ENCODE measurements at places on chromosomes 2 and 18.

- no peak for DNase-seq
Measured at GRCh38 chr2:68018727-68019126, 44.1 kb downstream of the C1D start.

DNA sequence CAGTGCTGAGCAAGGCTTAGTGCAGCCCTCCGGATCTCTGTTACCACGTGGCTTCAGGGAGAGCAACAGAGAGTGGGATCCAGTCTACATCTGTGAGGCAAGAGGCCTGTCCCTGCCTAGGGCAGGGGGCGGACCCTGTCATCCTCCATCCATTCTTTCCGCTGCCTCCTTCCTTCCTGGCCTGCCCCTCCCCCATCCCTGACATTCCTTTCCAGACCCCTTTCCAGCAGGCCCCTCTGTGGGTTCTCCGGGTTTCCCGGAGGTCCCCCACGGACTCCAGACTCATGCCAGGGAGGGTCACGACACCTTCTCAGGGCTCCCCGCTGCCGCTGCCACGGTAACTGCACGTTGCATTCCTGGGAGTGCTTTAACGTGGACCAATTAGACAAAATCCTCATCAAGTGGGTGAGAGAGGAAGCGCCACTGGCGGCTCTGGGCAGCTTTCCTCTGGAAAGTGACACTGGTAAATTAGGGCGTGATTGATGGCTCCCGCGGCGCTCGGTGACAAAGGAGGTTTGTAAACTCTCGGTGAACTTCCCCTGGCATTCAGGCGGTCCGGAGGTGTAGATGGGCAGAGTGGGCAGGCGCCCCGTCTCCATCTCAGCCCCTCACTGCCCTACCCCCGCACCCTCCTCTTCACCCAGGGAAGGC is 11.4 kb downstream of the ATOH8 start:
- DNase-seq, result no peak

GRCh38 chr18:64714086-64714485 is 565.2 kb upstream of the LINC00305 start:
- DNase-seq, result no peak

DNA sequence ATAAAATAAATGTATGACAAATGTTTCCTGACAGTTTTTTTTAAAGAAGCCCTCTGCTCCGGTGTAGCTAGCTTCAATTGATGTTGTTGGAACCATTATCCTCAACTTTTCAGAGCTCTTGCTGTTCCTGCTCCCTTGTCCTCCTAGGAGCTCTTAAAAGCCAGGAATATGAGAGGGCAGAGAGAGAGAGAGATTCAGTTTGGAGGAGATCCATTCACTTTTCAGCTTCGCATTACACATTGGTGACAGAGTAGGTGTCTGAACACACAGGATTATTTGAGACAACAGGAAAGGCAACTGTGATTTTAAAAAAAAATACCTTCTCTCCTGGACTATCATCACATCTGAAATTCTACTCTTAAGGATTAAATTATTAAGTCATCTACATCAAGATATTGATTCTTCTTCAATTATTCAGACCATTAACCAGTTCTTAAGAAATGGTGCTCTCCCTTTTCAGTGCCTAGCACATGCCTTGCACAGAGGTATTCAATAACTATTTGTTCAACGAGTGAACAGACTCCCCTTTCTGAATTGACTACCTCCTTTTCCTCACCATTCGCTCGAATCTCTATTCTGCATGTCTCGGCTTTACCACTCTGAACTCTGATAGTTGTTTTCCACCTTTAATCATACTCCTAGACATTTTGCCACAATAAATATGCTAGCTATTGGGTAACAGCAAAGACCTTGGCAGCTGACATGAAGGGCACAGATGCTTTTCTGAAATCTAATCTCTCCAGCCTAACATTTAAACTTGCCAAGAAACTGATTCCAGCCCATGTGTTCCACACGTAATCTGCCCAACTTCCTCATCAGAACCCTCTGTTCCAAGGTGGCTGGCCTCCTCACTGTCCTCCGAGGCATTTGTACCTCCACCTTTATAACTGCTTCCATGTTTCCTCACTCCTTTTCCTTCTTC is 28.6 kb upstream of the SLC35F5 start:
- no peak for DNase-seq

GRCh38 chr2:99480390-99480789 is 9.4 kb downstream of the REV1 start:
- DNase-seq, result no peak

GRCh38 chr2:22355816-22356433 is 1029.1 kb upstream of the KLHL29 start:
- DNase-seq, result peak; percentile 9

- no peak for DNase-seq
Measured at GRCh38 chr2:119405151-119405550, 26.5 kb upstream of the TMEM37 start.

GRCh38 chr2:1496359-1496821 is 83.1 kb downstream of the TPO start:
- no peak for DNase-seq

DNA sequence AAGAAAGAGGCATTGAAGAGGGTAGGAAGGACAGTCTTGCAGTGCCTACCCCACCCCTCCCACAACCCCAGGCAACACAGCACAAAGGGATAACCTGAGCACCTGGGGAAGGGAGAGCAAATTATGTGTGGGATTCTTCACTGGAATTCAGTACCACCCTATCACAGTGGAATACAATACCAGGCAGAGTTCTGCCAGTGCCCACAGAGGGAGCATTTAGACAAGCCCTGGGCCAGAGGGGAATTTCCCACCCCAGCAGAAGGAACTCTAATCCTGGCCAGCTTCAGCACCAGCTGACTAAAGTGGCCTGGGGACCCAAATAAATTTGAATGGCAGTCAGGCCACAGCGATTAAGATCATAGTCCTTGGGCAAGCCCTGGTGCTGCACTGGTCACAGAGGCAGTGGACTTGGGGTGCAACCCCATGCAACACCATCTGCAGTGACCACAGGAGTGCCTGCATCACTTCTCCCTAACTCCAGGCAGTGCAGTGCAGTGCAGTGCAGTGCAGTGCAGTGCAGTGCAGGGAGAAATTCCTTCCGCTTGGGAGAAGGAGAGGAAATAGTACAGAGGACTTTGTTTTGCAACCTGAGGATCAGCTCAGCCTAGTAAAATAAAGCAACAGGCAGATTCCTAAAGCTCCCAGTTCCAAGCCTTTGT is 147.8 kb upstream of the SRD5A2 start:
- DNase-seq, result no peak

GRCh38 chr2:98453083-98453482 is 8.4 kb downstream of the INPP4A start:
- no peak for DNase-seq

DNA sequence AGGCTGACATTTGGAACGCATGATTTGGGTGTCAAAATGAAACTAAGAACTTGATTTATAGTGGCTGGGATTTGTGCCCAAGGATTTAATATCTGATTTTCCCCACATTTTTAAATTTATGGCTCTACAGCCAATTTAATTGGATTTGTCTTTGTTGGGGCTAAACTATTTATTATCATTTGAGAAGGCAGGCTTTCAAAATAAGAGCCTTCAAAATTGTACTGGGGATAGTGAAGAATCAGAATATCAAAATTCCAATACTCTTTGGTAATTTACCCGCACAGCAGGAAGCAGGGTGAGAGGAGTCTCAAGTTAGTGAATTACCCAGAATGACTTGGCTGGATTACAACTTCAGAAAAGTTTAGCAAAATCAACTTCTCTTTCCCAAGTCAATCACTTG is 278.1 kb downstream of the LRATD1 start:
- DNase-seq, result no peak

DNA sequence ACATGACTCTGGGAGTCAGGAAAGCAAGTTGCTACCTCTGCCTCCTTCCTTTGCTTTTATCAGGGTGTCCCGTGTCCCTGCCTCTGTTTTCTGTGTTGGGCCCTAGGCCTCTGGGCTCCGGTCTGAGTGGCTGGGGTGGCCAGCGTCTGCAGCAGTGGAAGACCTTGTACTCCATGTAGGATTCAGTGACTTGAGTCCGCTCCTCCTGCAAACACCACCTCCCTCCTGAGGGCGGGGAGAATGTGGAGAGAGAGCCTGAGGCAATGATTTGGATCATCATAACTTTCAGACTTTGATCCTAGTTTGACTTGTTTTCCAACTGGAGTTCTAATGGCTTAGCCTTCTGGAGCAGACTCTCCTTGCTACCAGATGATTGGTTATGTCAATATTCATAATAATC is 30.8 kb downstream of the ATP6V1C2 start:
- no peak for DNase-seq

GRCh38 chr2:86035883-86036668 is 69.6 kb downstream of the POLR1A start:
- peak; percentile 17 for DNase-seq

- DNase-seq, result no peak
Measured at GRCh38 chr2:98281607-98282006, 64.6 kb upstream of the CNGA3 start.

- DNase-seq, result no peak
Measured at GRCh38 chr18:57843386-57843785, 40.3 kb upstream of the ATP8B1 start.

DNA sequence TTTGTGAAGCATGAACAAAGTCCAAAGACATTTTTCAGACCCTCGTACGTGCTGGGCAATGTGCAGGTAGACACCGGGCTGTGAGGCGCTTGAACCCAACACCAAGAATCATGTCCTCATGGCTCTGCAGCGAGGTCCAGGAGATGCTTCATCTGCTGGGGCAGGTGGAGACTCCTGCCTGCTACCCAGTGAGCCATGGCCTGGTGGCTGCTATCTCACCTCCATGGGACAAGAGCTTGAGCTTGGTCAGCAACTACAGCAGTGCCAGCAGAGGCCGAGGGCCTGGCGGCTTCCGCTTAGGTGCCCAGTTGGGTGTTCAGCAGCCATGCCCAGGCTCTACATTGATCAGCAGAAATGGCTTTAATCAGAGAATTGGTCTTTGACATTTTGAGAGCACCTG is 281.0 kb upstream of the HS6ST1 start:
- no peak for DNase-seq

GRCh38 chr2:238267341-238267710 is 21.1 kb downstream of the PER2 start:
- DNase-seq, result no peak

- DNase-seq, result no peak
Measured at GRCh38 chr2:72080286-72081145, 67.1 kb downstream of the CYP26B1 start.

DNA sequence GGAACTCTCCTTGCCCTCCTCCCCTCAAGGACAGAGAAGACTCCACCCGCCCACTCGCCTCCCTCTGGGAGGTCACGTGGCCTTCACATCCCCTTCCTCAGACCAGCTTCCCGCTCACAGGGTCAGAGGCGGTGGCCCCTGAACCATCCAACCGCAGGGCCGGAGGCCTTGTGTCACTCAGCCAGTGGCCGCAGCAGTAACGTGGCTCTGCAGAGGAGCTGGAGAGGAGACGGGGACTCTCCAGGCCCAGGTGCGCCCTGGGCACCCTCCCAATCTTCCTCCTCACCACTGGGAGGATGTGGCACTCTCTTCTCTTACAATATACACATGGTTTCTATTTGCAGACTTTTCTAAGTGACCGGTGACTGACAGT is 161.7 kb downstream of the TWIST2 start:
- DNase-seq, result no peak

GRCh38 chr18:48613589-48614404 is 75.0 kb downstream of the CTIF start:
- no peak for DNase-seq

GRCh38 chr2:162069267-162069903 is 4.6 kb downstream of the DPP4 start:
- DNase-seq, result no peak

DNA sequence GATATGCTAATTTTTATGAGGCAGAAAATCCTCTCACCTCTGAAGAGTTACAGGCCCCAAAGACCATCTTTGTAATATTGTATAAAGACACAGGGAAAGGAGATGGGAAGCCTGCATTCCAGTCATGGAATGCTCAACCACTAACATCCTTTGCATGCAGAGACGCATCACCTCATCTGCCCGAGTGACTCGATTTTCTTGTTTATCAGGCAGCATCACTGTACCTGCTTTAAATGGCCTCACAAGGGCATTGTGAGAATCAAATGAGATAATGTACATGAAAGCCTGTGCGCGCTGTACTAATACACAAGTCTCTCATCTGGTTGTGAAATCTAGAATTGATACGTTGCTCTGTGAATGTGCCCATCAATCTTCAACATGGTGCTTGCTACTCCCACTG is 10.2 kb upstream of the TMEM247 start:
- no peak for DNase-seq

DNA sequence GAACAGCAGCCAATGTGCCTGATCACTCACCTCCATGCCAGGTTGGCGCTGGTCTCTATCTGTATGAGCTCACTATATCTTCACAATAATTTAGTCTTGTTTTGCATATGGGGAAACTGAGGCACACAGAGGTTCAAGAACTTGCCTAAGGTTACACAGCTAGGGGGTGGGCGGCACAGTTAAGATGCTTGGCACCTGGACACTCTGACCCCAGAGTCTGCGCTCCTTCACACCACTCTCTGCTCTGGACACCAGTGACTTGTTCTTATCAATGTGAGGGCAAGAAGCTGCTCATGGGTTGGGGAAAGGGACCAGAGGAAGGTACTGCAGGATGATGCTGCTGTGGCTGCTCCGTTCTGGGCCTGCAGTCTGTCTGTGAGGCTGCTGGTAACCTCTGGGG is 27.1 kb downstream of the FBLN7 start:
- no peak for DNase-seq

DNA sequence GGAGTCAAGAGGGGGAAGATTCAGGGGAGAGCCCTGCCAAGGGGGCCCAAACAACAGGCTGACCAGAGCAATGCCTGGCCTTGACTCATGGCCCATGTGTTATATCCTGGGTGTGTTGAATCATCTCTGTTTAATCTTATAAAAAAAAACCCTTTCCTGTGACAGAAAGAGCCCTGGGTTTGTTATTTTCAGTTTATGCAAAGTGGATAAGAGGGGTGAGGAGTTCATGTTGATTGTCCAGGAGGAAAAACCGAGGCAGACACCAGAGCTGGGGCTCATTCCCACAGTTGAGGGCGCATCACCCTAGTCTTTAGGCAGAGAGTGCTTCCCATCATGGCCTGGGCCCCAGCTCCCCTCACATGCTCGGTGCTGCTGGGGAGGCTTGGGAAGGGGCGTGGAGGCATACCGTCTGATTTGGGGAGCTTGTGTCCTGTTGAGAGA is 30.9 kb upstream of the IL37 start:
- DNase-seq, result no peak

DNA sequence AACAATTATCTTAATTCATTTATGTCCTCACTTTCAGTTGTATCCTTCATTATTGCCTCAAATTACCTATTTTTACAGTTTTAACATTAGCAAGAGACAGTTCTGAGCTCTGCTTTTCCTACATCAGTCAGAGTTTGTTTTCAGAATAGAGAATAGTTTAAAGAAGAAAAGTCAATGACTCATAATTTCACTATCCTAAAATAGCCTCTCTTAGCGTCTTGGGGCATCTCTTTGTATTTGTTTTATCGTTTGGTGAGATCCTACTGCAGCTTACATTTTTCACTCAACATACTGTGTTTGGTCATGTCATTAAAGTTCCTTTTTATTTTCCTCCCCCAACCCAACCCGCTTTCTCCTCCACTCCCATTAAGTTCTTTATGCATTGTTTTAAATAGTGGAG is 3.8 kb downstream of the SEC11C start:
- no peak for DNase-seq

DNA sequence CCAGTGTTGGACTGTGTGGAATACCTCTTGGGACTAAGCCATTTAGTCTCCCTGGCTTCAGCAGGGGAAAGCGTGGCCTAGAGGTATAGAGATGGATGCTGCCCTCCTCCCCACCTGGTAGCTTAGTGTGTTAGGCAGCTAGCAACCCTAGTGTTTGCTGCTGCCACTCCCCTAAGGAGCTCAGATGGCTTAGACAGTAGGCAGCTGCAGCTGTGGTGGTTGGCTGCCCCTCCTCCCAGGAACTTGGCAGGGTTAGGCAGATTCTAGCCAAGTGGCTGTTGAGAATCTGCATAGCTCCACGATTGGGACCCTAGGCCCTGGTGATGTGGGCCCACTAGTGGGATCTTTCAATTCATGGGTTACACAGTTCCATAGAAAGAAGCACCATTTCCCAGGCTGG is 550.4 kb upstream of the CHAC2 start:
- no peak for DNase-seq
